Activated naive CD4-positive, alpha-beta T cell treated with anti-CD3 and anti-CD28 coated beads for 36 hours (primary cell): ENCODE measurements at places on chromosomes 2 and 18. TPM values are rescaled to one million over a fixed set of nuclear protein-coding genes. Genes with fewer than 3 reads are reported as not detected.

Gene TMEM200C
- not detected for total RNA-seq

DNA sequence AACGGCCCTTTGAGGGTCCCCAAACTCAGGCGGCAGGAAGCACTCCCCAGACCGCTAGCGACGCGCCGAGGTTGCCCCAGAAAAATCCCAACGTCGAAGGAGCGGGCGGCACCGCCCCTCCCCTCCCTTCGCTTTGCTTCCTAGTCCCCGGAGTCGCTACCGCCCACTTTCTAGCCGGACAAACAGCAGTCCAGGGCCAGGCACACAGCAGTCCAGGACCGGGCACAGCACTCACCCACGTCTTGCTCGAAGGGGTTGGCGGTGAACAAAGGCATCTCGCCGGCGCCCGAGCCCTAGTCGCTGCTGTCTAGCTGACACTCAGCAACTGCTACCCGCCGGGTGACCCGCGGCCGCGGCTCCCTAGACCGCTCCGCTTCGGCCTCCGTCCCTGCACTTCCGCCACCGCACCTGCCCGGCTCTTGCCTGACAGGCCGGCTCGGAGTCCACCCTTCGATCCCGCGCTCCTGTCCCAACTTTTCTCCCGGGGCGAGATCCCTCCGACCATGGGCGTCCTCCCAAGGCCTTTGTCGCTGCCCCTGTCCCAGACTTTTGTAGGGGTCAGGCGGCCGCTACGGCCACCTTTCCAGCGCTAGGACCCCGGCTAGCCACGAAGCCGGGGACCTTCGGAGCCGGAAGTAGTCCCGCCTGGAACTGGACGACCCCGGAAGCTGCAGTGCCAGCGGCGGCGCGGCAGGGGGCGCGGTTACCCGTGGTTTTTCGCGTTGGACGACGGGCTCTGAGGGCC, at the start of gene STAM2:
Gene STAM2 (minus strand): TSS at position 396 of the 745 bp plus-strand sequence. CDS start 121 bp downstream, at position 275.
- DNase-seq: peak; percentile 93

Gene ANKRD30BL
- total RNA-seq: not detected

Gene VAMP5
- 18.4 TPM for total RNA-seq

GRCh38 chr2:135317375-135317774, 213.6 kb downstream of the ZRANB3 start:
- DNase-seq: no peak

Gene MYOM1
- total RNA-seq: 0.41 TPM

Gene SLC11A1
- total RNA-seq: not detected

- no peak for DNase-seq
Observed at GRCh38 chr2:213251618-213252017, 32.6 kb upstream of the SPAG16 start.

DNA sequence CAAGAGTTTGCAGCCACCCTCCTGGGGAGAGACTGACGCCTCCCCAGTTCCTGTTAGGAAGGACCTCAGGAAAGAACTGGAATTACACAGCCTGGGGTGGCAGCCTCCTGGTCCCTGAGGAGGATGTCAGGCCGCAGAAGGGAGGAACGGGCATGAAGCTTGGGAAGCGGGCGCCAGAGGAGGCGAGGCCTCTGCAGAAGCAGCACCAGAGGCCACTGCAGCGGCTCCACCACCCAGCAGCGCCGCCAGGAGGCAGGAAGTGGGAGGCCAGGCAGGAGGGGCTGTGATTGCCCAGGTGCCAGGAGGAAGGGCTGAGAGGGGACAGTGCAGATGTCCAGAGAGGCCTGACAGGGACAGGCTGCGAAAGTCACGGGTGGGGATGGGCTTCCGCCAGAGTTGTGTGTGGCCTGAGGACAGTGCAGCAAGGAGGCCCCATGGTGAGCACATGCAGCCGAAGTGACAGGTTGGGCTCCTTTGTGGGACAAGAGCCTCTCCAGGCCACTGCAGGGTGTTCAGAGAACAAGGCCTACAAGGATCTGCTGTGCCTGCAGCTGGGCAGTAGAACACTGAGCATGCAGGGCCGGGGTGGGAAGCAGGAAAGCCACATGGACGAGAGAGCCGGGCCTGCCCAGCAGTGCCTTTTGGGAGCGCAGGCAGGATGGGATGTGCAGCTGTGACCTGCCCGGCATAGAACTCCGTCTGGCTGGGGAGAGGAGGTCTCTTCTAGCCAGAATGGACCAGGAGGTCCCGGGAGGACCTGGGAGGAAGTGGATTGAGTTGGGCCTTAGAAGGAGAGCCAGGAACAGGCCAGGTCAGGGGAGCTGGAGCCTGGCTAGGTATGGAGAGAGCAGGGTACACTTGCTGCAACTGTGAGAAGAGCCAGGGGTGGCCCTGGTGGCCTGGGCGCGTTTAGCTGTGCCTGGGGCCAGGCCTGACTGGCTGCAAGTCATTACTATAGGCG, 39.1 kb upstream of the ALPP start:
- DNase-seq: peak; percentile 6

DNA sequence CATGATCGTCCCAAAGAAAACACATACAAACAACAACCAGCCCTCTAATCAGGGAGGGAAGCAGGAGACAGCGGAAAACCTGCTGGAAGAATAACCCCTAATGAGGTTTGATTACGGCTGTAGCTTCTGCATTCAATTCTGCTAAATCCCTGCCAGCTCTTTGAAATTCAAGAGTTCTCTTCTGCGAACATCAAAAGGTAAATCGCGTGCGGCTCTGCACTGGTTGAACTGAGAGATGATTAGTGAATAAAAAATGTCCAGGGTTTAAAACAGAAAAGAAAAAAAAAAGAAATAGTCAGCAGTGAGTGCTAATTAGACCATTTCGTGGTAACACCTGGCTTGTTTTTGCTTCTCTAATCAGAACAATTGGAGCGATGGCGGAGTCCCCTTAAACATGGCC, 153.0 kb upstream of the CAPN13 start:
- DNase-seq: no peak

- no peak for DNase-seq
Observed at GRCh38 chr18:36593001-36593400, 235.8 kb downstream of the TPGS2 start.

DNA sequence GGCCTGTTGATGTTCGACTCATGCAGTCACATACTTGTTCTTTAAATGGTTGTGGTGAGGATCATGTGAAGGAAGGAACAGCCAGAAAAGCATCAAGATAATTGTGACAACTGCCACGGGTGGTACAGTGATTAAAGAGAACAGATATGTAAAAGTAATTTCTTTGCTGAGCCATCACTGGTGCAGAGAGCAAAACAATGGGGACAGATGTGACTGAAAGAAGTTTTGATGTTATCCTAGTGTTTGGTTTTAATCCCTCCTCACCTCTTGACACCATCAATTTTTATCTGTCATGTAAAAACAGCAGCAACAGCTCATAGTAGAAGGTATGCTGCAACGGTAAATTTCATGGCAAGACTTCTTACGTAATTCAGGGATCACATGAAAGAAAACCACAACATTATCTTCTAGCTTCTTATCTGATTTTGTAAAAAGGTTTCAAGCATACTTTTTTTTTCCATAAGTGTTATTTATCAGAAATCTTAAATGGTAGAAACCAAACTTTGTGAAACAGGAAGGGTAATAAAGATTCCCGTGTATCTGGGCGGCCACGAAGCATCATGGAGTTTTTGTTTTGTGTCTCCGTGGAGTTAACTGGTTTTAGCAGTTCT, 65.2 kb downstream of the PLCL1 start:
- DNase-seq: peak; percentile 35

DNA sequence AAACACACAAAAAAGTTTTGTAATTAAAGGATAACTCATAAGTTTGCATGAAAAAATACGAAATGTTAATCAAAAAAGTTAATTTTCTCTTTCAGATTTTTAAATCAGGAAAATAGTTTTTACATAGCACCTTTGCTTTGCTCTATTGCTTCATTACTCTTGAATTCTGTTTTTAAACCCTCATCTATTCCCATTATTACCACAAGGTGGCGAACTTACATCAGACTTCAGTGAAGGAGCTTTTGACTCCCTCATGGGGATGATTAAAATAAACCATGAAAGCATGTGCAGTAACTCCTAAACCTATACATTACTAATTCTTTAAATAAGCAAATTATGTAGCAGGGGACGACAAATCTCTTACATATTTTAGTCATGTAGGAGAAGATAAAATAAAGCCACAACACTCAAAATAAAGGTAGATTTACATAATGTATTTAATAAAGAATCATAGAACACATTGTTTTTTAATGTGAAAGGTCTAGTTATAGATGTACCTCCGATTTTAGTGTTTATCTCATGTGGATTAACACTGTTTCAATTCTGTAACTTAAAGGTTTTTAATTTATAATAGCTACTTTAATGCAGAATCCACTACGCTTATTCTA, 105.2 kb downstream of the NETO1 start:
- DNase-seq: peak; percentile 5

Gene MYL1
- total RNA-seq: not detected

DNA sequence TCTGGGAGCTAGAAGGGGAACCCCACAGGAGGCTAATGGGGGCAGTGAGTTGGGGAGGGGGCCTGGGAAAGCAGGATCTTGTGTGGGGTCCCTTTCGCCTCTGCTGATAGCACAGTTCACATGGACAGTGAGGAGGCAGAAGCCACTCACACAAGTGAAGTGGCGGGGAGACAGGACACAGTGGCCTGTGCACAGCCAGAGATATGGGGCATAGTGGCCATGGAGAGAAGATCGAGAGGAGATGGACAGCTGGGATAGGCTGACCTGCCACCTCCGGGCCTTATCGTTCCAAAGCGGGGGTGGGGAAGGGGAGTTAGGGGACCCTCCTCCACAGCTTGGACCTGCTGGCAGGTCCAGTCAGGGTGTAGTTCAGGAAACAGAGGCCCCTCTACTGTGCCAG, 69.8 kb upstream of the EDAR start:
- no peak for DNase-seq

Gene CNDP1
- total RNA-seq: not detected

Gene MRPS5
- total RNA-seq: 90.4 TPM

DNA sequence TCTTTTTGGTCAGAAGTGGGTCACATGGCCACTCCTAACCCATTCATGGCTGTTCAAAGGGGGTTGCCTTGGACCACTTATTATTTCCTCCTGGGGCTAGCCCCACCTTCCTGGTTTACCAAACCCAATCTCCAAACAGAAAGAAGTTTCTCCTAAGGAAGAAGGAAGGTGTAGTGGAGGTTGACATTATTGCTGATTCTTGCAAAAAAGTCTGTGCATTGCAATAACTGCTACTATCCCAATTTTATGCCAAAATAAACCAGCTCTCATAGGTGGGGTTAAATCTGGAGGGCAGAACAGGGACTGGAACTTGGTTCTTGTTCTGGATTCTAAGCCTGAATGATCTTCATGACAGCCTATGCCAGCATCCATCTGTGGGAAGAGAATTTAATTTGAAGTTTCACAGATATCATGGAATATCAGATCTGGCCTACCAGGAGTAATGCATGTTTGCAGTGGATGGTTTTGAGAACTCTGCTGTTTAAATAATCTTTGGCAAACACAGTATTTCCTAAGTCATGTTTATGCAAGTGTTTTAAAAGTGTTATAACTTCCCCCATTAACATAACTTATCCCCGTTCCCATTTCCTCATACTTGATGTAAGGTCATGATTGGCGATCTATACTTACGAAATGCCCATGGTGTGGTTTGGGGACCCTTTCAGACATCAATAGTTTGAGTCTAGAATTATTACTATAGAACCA, 11.9 kb downstream of the ANXA4 start:
- DNase-seq: no peak

DNA sequence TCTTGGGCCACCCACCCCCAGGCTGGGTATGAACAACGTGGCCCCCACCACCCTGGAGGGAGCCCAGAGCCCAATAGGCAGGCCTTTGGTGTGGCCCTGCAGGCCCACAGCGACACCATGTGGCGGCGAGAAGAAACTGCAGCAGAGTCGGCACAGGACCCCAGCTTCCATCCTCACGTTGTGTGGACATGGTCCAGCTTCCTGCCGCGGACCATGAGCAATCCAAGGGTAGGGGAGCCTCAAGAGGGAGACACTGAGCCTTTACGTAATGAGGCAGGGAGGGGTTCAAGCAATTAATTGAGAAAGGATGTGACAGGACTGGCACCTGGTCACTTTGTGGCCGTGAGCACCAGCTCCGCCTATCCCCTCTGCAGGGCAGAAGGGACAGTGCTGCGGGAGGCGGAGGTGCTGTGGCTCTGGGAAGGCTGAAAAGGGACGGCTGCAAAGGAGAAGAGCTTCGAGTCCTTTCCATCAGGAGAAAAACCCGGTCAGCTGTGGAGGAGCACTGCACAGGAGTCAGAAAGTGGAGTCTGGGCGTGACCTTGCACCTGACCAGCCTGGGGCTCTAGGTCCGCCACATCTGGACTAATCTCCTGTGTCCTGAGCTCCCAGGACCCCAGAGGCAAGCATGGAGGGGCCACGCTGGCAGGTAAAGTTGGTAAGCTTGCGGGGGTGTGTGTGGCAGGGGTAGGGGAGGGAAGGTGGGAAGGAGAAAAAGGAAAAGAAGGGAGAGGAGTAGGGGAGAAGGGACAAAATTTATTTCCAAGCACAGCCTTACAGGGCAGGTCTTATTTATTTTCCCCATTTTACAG, 44.9 kb downstream of the TMEM37 start:
- DNase-seq: peak; percentile 39

- no peak for DNase-seq
Observed at GRCh38 chr2:228628682-228629081, 447.2 kb upstream of the SPHKAP start.

Gene IL1R2
- total RNA-seq: 10.3 TPM

Gene C2orf42
- total RNA-seq: 23.3 TPM

Gene OSBPL1A
- 2.4 TPM for total RNA-seq

DNA sequence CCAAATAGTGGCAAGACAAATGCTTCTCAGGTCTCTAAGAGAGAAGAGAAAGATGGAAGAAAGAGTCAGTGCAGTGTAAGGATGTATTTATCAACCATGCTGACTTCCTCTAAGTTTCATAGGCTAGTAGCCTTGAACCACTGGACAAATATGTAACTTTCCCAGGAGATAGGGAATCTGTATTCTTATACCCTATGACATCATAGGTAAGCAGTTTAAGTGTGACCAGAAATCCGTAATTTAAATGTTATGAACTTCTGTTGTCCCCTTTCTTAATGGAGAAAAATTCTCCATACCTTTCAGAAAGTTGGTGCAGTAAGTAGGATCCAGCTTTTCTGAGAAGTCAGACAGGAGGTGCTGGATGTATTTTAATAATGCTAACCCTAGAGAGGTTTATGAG, 256.2 kb downstream of the LNPK start:
- DNase-seq: no peak

DNA sequence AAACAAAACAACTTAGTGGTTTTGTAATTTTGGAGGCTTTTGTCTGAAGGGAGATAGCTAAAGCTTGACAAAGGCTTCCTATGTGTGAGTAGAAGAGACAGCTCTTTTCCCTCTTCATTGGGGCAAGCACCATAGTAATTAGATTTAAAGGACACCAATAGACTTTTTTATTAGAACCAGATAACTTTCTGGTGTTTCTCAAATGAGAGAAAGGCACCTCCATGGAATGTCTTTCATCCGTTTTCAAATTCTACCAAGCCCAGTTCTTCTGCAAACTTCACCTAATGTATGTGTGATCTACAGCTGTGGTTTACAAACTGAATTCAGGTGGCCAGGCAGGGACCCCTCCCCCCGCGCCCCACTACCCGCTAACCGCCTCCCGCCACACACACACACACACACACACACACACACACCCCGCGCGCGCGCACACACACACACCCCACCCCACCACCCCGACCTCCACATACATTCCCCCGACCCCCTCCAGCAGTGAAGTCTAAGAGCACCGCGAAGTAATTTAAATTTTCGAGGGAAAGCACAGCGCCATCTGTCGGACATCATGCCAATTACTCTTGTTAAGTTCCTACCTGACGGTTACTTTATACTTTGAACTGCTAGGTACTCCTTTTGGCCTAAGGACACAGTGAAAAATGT, 31.6 kb upstream of the PPP1R1C start:
- peak; percentile 82 for DNase-seq

- peak; percentile 58 for DNase-seq
Observed at GRCh38 chr2:160918906-160919503, 241.2 kb upstream of the TANK start.

Gene NTSR2
- not detected for total RNA-seq
